ENCODE measurements at places on chromosomes 16 and 17.

DNA sequence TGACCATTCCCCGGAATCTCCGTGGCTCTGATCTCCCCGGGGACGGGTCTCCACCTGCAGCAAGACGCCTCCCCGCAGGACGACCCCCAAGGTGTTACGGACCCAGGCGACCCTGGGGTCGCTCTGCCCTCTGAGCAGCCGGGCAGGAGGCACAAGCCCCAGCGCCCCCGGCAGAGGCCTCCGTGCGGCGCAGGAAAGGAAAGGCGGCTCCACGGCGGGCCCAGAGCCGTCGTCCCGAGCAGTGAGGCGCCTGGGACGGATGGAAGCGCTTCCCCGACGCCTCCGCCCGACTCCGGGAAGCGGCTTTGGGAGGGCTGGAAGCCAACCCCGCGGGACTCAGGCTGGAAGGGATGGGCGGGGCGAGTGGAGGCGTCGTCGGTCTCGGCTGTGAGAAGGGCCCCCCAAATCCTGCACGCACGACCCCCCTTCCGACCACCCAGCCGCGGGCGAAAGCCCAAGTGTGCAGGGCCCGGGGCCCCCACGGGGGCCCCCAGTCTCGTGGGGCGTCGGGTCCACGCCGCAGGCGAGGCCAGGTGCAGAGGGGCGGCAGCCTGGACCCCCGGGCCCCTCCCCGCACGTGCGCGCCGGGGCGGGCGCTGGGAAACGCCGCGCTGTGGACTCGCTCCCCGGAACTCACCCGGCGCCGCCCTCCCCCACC, 32.7 kb upstream of the RPH3AL start:
- DNase-seq: peak; percentile 52

DNA sequence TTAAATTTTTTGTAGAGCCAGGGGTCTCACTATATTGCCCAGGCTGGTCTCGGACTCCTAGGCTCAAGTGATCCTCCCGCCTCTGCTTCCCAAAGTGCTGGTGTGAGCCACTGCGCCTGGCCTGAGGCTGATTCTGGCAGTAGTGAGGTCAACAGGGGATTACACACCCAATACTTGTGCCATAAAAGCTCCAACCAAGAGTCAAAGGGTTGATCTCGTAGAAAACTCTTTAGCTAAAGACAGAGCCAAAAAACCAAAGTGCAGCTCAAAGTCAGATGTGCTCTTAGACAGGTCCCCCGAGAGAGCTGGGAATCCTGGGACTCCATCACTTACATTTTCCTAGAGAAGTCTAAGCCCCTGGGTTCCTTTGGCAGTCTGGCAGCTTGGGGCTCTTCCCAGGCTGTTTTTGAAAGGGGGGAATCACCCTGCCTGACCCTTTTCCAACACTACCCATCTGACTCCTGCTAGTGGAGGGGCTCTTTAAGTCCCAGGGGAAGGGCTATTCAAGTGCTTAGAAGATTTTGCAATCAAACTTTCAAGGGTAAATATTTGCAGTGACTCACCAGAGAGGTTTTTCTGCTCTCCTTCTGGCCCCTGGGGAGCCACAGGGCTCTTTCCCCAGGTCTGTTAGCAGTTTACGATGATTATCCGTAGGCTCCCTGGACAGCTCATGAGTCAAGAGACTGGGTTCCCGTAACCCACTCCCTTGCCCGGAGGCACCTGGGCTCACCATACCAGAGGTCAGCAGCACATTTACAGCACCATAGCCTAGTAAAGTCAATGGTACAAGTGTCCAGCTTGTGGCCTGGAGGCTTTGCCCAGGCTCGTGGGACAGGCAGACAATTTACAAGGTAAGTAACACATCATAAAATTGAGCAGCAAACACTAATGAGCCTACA, 408.7 kb downstream of the SLC39A11 start:
- no peak for DNase-seq

- no peak for DNase-seq
These were observed 43.8 kb downstream of the CYTH1 start for GRCh38 chr17:78738278-78738677.

DNA sequence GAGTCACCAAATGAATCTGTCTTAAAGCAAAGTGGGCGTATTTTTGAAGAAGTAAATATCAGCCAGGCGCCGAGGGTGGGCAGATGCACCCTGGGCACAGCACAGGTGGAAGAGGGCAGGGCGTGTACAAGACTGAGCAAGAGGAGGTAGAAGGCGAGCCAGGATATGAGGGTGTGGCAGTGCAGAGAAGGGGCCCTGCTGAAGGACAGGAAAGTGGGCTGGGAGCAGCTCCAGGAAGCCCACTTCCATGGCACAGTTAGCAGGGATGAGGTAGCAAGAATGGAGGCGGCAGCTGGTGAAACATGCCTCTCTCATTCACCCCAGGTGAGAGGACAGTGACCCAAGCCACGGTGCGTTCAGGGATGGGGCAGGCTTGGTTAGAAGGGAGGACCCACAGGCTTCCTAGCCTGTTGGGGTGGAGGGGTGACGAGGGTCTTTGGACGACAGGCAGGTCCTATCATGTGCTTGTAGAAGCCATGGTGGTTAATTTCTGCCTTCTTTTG, 149.3 kb downstream of the CLEC16A start:
- DNase-seq: no peak

DNA sequence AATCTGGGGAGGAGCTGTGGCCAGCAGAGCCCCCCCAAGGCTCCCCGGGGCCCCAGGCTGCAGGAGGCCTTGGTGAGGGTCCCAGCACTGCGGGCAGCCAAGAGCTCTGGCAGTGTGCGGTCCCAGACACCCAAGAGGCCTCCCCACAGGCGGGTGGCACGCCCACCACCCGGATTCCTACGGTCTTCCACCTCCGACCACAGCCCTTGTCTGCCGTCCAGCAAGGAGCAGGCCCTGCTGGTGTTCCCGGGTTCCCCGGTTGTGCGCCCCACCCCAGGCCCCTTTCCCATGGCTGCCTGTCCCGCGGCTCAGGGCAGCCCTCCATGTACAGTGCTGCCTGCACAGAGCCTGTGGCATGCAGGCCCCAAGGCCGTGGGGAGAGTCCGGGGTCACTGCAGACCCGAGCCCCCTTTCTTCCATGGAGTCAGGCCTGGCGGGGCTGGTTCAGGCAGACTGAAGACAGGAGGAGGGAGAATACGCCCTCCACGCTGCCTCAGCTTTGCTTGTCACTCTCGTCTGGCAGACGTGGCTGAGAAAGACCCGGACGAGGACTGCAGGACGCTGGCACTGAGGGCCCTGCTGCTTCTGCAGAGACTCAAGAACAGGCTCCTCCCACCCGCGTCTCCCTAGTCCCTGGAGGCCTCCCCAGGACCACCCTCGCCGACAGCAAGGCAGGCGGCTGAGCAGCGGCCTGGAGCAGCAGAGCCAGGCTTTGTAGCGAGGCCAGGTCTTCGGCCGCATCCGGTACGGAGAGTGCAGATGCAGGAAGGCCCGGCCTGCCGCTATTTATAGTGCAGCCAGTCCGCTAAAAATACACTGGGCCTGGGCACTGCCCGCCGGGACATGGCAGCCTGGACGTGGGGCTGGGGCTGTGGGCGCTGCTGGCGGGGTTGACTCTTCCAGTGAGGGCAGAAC, 16.4 kb downstream of the TELO2 start:
- no peak for DNase-seq

DNA sequence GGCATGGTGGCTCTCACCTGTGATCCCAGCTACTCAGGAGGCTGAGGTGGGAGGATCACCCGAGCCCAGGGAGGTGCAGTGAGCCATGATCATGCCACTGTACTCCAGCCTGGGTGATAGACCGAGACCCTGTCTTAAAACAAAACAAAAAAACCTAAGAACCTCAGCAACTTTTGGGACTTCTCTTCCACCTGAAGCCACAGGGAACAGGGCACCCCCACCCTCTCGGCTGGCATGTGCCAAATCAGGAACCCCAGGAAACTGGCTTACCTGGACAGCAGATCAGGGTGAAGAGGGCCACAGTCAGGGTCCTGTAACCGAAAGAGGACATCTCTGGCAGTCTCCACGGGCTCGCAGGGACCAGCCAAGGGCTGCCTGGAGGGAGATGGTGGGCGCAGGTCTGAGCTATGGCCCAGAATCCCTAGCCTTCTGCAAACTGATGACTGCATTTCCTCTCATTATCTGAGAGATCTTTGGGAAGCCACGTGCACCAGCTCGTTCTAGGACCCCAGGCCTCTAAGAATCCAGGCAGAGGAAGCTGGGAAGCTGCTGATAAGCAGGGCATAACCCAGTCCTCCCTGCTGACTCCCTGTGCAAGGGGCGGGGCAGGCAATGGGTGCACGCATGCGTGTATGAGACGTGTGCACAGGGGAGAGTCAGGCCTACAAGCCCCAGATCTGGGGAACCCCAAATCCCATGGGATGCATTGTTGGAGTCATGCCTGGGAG, 8.4 kb downstream of the PRR29 start:
- DNase-seq: no peak

DNA sequence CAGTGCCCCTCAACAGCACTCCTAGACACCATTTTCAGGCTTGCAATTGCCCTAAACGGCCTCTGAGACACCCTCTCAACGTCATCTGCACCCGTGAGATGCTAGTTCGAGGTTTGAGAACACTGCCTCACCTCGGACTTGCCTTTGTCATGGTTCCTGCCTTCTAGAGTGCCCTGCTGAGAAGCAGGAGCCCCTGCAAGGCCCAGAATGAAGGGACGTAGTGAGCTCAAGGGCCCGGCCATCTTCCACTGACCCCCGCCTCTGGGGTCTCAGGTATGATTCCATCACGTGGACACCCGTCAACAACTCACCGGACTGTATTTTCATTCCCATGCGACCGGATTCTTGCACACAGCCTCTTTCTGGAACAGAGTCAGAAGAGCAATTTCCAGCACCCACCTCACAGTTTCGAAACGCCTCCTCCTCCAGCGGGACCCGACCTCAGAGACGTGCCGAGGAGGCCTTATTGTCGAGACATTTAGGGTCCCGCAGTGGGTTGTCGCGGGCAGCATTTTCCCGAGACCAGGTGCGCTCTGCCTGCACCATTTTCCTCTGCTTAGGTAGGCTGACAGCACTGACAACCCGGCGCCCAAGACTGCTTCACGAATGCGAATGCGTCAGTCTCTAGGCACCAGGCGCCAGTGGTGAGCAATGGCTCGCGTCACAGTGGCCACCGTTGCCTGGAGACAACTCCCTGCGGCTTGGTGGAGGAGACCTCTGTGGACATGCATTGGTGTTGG, 999.9 kb downstream of the KCNJ18 start:
- no peak for DNase-seq

GRCh38 chr16:54370278-54371040, 83.9 kb upstream of the IRX3 start:
- no peak for DNase-seq

All from CD4-positive, alpha-beta T cell treated with Interleukin-17A for 4 hours (primary cell).